Panc1 (cell line): ENCODE measurements at places on chromosomes 16 and 17. TPM values are rescaled to one million over a fixed set of nuclear protein-coding genes. Genes with fewer than 3 reads are reported as not detected.

MYO15A gene
- 0.36 TPM for total RNA-seq

KCNJ18 gene
- total RNA-seq: not detected

SGSH gene
- 70.2 TPM for total RNA-seq

RNF167 gene
- total RNA-seq: 95.8 TPM

AXIN1 gene
- 53.3 TPM for total RNA-seq

EVI2B gene
- total RNA-seq: 0.08 TPM

ANKRD40CL gene
- total RNA-seq: not detected

UMOD gene
- total RNA-seq: not detected

KRT28 gene
- not detected for total RNA-seq

DNAI2 gene
- total RNA-seq: not detected

FBXW10 gene
- not detected for total RNA-seq

C17orf113 gene
- 0.74 TPM for total RNA-seq

PRR15L gene
- 0.18 TPM for total RNA-seq

ABCA9 gene
- total RNA-seq: 0.05 TPM

NAA60 gene
- total RNA-seq: 56.0 TPM

CACNG3 gene
- total RNA-seq: not detected

SLFN12L gene
- 0.33 TPM for total RNA-seq
